NCI-H1436 treated with DMSO at 0.1 percent for 48 hours (cell line): ENCODE measurements at places on chromosomes 5 and 9.

DNA sequence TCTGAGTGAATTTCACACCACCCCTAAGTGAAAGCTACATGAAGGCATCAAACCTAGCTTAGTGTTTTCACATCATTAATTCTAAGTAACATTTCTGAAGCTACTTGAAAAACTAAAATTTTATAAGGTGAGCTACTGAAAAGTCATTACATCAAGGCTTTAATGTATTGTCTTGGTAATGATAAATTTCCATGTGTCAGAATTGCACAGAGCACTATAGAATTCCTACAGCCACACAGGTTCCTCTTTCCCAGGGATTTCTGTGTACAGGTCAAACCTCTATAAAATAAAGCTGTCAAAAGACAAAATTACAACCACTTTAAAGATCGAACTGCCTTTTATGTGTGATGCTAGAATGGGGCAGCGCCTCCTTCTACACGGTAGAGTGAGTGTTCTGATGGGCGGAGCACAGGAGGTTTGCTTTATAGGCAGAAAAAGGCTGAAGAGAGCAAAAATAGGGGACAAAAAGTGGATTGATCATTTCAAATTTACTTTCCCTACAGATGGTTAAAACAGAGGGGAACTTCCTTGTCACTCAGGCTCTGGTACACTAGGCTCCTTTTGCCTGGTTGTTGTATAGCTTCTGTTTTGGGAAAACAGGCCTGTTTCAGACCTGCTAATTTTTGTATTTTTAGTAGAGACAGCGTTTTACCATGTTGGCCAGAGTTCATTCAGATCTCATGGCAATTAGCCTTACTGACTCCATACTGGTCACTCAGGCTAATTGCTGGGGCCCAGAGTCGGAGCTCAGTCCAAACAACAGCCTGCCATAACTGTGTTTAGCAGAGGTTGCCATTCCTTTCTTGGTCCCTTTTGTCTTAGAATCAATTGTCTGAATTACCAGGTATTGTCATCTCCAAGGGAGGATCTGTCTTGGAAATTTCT, 102.5 kb upstream of the BASP1 start:
- no peak for DNase-seq

DNA sequence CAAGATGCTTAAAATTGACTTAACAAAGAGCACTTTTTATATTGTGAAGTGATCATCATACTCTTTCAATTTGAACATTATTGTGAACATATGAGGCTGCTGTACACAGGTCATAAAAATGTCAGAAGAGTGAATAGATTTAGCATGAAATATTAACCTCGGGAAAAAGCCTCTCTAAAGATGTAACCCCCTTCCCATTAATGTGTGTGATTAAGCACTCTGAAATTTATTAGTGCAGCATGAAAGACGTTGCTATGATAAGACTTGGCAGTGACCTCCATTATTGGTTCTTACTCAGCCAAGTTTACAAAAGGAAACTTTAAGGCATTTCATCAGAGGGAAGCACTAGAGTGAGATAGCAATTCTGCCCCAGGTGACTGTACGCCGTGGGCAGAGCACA, 326.5 kb downstream of the NTRK2 start:
- DNase-seq, result no peak

DNA sequence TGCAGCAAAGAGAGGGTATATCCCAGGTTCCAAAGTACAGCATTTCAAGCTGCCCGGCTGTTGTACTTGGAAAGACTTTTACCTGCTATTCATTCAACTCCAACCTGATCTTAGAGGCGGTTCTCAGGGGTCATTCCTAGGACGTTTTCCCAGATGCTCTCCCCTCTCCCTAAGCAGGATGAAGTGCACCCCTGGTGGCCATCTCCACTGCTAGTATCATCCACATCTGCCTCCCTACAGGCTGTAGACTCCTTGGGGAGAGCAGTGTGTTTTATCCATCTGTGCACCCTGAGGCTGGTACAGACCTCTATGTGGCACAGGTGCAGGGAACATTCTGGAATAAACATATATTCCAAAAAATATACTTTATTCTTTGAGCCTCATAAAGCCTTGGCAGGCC, 56.8 kb downstream of the PTPN3 start:
- no peak for DNase-seq

DNA sequence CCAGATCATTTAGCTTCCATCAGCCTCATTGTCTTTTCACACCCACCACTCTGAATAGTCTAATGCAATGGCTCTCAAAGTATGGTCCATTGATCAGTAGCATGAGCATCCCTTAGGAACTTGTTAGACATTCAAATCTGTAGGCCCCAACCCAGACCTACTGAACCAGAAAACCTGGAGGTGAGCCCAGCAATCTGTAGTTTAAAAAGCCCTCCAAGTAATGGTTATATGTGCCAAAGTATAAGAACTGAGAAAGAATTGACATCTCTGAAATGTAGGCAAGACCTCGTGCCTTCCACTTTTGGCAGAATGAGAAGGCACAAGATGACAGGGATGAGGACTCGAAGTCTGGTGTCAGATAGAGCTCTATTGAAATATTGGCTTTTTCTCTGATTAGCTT, 267.6 kb downstream of the TRIM32 start:
- DNase-seq, result no peak

GRCh38 chr5:131242728-131243255, 21.1 kb upstream of the CDC42SE2 start:
- DNase-seq, result no peak

DNA sequence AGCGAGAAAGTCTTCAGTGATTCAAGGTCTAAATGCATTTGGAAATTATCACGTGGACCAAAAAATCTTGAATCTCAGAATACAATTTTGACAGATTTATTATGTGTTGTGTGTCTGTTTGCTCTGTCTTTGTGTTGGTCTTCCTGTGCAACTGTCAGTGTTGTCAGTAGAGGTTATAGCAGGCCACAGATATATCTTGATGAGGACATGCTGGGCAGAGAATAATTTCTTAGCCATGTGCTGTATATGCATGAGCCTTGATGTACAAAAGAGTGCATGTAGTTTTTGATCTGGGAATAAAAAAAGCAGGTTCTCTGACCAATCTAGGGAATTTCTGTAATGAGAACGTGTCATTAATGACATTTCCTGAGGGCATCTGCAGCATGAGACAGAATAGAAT, 57.6 kb downstream of the ZSWIM6 start:
- DNase-seq, result no peak
